ENCODE measurements at places on chromosomes 16 and 17.
A peak's percentile ranks its signal among the peaks of the same experiment; 100 is the strongest.

GRCh38 chr16:84255050-84255810 is 15.4 kb upstream of the KCNG4 start:
- DNase-seq, result no peak

- DNase-seq, result no peak
Measured at GRCh38 chr17:48718227-48718760, 4.0 kb downstream of the PRAC1 start.

- peak; percentile 13 for DNase-seq
Measured at GRCh38 chr17:77692571-77693161, 265.8 kb upstream of the TNRC6C start.

DNA sequence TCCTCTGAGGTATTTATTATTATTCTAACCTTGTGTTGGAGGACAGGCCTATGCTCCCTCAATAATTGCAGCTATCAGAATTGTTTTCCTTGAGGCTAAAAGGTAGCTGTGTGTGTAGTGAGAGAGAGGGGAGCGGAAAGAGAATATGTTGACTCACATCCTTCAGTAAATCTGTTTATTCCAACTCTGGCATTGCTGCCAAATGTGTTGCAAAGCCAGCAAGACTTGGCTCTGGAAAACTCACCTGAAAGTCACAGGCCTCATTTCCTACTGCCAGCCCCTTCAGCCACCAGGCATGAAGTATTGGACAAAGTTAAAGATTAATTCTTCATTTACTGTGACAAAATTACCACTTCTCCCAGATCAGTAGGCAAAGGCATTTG is 9.6 kb downstream of the CA10 start:
- no peak for DNase-seq

- DNase-seq, result no peak
Measured at GRCh38 chr16:4313563-4314531, 2.0 kb upstream of the GLIS2 start.

- no peak for DNase-seq
Measured at GRCh38 chr17:60137731-60138130, 12.0 kb upstream of the CA4 start.

DNA sequence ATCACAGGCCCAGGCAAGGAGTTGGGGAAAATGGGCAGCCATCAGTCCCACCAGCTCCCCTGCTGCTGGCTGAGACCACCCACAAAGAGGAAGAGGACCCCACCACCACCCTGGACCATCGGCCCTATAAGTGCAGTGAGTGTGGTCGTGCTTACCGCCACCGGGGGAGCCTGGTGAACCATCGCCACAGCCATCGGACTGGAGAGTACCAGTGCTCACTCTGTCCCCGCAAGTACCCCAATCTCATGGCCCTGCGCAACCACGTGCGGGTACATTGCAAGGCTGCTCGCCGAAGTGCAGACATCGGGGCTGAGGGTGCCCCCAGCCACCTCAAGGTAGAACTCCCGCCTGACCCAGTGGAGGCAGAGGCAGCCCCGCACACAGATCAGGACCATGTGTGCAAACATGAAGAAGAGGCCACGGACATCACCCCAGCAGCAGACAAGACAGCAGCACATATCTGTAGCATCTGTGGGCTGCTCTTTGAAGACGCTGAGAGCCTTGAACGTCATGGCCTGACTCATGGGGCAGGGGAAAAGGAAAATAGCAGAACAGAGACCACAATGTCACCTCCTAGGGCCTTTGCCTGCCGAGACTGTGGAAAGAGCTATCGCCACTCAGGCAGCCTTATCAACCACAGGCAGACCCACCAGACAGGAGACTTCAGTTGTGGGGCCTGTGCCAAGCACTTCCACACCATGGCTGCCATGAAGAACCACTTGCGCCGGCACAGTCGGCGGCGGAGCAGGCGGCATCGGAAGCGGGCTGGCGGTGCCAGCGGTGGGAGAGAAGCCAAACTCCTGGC is 3.6 kb downstream of the ZNF646 start:
- DNase-seq, result no peak

DNA sequence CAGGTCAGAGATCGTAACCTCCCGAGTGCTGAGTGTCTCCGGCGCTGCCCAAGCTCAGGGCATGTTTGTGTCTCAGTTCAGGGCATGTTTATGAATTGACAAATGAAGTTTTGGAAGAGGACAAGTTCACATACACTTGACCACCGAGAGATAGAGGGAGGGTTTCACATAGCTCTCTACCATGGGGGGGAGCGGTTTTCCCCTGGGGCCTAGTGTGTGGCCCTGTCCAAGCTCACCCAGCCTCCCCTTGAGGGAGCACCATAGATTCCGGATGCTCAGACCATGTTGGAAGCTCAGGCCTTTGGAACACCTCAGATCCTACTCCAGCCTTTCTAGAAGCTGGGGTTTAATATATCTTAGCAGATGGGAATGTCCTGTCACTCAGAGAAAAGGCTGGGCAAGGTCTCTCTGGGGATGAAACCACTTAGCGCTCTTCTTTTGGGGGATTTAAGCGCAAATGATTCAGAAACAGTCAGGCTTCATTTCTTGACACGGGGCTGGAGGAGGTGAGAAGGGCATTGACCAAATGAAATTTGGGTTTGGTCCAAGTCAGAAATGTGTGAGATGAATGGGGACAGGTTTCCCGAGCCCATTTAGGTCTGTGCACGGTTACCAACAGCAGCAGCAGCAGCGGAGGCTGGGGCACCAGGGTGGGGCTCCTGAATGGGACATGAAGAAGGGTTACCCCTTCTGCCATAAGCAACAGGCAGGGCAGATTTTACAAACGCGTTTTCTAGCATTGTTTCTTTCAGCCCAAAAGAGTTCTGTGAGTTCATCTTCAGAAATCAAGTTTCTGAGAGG is 96.6 kb downstream of the METRNL start:
- DNase-seq, result no peak

GRCh38 chr16:28821874-28822519 is 802 bp upstream of the ATXN2L start:
- DNase-seq, result no peak

- no peak for DNase-seq
Measured at GRCh38 chr17:57875290-57876022, 25.6 kb upstream of the MRPS23 start.

DNA sequence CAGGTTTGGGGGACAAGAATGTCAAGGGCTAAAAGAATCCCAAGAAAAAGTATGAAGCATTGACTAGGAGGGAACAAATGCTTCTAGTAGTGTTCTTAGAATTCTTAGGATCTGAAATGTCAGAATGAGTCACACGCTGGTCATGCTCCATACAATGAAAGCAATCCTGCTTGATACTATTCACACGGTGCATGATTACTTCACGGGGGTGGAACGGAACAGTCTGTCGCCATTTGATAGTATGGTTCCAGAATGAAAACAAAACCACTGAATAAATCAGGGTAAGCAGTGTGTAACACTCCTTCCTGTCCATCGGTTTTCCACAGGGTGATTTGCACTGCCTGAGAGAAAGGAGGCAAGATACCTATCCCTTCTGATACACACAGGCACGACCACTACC is 22.9 kb upstream of the YWHAE start:
- DNase-seq, result no peak

- no peak for DNase-seq
Measured at GRCh38 chr16:72609933-72610332, 438.0 kb upstream of the PMFBP1 start.

GRCh38 chr17:75876938-75877751 is 1.2 kb downstream of the TRIM47 start:
- DNase-seq, result peak; percentile 29

GRCh38 chr17:47983492-47984223 is 12.7 kb downstream of the CDK5RAP3 start:
- DNase-seq, result no peak

DNA sequence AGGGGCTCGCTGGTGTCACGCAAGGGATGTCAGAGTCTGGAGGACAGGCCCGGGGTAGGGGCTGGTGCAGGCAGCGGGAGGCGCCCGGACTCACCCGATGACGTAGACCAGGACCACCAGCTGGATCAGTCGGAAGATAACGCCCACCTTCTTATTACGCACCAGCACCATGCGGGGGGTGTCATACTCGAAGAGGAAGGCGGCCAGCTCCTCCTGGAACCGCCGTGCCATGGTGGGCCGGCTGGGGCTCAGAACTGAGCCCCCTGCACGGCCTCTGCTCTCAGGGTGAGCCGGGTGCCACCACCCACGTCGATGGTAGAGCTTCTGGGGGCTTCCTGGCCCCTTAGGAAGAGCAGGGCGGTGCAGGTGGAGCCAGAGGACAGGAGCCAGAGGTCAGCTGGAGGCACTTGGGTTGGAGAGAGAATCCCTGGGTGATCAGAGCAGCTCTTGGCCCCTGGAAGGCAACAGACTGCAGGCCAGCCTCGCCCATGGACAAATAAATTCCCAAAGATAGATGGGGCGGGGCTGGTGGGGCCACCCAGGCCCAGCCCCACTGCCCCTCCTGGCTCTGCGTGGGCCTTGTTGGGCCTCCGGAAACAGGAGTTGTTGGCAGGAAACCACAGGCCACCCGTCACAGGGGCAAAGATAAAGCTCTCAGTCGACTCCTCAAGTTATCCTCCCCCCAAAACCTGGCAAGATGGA is at the start of gene P2RX1:
Gene P2RX1, minus strand, starts transcription at position 471 of the 702 bp plus-strand sequence. Its CDS starts 240 bp downstream, at position 231.
- DNase-seq, result peak; percentile 64

GRCh38 chr16:66372078-66372897 is 5.8 kb downstream of the CDH5 start:
- no peak for DNase-seq

GRCh38 chr16:69618721-69619120 is 53.0 kb downstream of the NFAT5 start:
- DNase-seq, result no peak

GRCh38 chr17:17909078-17909477 is 63.1 kb downstream of the TOM1L2 start:
- DNase-seq, result no peak

- DNase-seq, result no peak
Measured at GRCh38 chr17:5793899-5794298, 209.6 kb upstream of the NLRP1 start.

DNA sequence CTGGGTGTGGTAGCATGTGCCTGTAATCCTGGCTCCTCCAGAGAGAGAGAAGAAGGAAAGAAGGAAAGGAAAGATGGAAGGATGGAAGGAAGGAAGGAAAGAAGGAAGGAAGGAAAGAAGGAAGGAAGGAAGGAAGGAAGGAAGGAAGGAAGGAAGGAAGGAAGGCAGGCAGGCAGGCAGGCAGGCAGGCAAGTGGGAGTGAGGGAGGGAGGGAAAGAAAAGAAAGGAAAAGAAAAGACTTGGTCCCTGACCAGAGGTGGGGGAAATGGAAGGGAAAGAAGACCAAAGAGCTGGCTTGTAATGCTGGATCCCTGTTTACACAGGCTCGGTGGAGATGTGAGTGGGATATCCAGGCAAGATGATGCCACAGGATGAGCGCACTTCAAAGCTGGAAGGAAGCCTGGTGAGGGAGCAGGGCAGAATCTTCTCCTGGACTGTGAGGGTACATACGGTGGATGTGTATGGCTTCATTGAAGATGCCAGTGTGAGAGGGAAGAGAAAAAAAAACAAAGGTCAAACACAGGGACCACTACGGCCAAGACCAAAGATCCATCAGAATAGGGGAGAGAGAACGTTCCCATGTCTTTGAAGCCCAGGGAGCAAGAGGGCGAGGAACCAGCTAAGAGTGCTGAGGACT is 2.1 kb downstream of the CES1 start:
- no peak for DNase-seq

DNA sequence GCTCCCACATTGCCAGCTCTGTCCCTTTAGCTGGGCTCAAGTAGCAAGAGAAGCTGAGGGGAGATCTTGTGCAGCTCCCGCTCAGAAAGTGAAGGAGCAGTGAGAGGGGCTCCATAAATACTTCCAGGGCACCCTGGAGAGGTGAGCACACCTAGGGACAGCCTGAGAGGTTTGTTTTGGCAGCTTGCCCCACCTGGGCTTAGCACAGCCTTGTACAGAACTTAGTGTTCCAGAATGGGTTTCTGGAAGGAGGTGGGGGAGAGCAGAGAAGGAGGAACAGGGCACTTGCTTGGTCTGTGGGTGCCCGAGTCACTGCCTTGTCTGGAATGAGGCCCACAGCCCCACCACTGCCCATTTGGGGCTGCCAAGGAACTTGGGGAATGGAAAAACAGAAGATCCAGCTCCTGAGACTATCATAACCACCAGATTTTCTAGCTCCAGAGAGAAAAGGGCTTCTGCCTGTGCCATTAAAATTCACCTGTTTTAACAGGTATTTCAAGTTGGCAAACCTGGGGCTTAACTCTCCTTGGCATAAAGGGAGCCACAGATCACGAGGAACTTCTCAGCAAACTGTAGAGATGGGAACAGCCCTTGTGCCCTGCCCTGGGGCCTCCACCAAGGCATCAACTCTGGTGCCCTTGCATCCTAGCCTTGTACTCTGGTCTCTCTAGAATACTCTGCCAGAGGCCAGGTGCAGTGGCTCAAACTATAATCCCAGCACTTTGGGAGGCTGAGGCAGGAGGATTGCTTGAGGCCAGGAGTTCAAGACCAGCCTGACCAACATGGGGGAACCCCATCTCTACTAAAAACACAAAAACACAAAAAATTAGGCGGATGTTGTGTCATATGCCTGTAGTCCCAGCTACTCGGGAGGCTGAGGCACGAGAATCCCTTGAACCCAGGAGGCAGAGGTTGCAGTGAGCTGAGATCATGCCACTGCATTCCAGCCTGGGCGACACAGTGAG is 1.9 kb downstream of the PRR15L start:
- no peak for DNase-seq

GRCh38 chr17:48567209-48567608 is 10.9 kb downstream of the HOXB4 start:
- no peak for DNase-seq

DNA sequence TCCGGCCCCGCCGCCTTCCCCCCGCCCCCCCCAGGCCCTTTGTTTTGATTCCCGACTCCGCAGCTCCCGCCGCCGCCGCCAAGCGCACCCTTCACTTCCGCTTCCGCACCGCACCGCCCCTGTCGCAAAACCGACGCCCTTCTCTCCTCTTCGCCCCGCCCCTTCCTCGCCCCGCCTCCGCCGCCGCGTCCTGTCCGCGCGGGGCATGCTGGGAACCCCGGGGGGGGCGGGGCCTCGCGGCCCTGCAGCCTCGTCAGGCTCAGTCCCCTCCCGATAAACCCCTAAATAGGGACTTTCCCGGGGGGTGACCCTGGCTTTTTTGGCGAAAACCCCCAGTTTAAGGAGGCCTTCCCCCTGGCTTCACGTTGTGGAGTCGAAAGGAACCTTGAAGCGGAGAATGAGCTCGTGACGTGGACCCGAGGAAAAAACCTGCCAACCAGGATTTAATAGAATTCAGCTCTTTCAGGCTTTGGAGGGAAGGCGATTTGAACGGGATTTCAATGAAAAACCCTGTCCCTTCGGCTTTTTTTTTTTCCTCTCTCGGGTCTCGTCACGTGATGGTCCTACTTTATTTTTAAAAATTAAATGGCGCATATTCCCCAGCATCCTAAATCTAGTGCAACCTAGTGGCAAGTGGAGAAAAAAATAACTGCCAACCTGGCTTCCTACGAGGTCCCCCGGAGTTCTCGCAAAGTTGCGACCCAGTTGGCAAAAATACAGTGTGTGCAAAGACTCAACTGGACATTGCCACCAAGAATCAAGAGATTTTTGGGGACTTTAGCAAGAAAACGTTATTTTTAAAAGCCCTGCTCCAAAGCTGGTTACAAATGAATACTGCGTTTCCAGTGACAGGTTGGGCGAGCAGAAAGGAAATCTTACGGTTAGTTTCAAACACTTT is at the start of gene MARF1:
Gene MARF1, minus strand, starts transcription at position 107 of the 898 bp plus-strand sequence. CDS start 3,921 bp downstream, outside the sequence.
- peak; percentile 100 for DNase-seq

All from stimulated activated naive CD8-positive, alpha-beta T cell treated with anti-CD3 and anti-CD28 coated beads, Interleukin-15, amount 100 ng/mL, for 72 hours (primary cell).